Naive thymus-derived CD4-positive, alpha-beta T cell (primary cell): ENCODE measurements at places on chromosomes 1 and 21. TPM values are rescaled to one million over a fixed set of nuclear protein-coding genes. Genes with fewer than 3 reads are reported as not detected.

Gene C1orf167
- 0.45 TPM for polyA plus RNA-seq

Gene ELAPOR1
- 7.1 TPM for polyA plus RNA-seq

Gene TSPAN1
- not detected for polyA plus RNA-seq

Gene HCRTR1
- polyA plus RNA-seq = not detected

Gene OR2T3
- not detected for polyA plus RNA-seq

Gene CHRM3
- polyA plus RNA-seq = 0.67 TPM

Gene TPTE
- polyA plus RNA-seq = not detected

Gene ERG
- not detected for polyA plus RNA-seq

DNA sequence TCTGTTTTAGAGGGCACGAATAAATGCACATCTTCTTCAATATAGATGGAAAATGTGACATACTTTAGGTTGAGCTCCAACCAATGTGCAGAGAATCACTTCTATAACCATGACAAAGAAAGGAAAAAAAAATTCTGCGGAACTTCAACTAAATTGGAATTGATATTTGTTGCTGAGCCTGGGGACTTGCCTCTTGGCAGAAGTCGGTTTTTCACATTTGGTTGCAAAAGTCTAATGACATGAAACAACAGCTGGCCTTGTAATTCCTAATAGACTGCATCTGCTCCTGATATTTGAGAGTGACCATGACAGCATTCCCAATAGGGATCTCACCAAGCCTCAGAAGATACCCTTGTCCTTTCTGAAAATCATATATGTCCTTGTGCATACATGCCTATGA, 112.8 kb downstream of the PRRX1 start:
- DNase-seq = no peak

GRCh38 chr1:14996133-14997050, 157.2 kb upstream of the TMEM51 start:
- DNase-seq = no peak

- DNase-seq = no peak
These were observed 11.3 kb upstream of the QSOX1 start for GRCh38 chr1:180143359-180143758.

GRCh38 chr1:236687273-236687672, 974 bp downstream of the ACTN2 start:
- DNase-seq = no peak

DNA sequence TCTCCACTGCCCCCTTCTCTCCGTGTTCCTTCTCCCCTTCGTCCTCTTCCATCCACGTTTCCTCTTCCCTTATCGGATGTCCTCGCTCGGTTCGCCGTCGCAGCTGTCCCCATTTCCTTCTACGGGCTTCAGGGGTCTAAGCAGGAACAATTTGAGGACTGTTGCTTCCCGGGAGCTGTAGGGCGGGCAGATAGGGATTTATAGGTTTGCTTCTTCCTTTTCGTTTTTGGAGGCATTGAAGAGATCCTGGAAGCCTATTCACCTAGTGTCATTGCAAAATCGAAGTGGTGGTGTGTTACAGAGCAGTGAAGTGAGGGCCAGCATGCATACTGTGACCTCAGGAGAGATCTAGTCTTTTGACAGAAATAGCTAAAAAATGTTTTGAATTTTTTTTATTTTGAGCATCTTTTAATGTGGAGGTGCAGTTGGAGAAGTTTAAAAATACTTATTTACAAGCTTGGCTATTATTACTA, 897 bp downstream of the ZYG11B start:
- DNase-seq = no peak

DNA sequence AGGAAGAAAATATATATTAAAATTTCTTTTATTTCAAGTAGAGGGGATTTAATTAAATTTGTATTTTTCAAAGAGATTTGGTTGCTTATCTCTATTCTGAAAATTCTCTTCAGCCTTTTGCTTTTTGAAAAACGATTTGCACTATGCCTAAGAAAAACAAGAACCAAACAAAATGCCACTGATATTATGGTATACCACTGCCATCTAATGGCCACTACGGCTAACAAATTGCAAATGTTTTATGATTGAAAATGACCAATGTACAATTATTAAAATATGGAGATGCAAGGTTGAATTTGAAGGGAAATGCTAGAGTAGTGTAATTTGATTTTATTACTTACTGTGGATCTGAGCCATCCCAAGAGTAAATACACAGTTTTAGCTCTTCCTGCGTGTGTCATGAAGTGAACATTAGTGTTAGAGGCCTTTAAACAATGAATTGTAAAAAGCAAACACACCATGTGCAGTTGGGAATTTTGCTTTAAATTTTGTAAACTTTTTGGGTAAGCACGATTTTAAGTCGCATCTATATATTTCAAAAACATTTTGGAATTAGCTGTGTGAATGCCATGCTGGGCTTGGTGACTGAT, 137.4 kb upstream of the USP25 start:
- no peak for DNase-seq

DNA sequence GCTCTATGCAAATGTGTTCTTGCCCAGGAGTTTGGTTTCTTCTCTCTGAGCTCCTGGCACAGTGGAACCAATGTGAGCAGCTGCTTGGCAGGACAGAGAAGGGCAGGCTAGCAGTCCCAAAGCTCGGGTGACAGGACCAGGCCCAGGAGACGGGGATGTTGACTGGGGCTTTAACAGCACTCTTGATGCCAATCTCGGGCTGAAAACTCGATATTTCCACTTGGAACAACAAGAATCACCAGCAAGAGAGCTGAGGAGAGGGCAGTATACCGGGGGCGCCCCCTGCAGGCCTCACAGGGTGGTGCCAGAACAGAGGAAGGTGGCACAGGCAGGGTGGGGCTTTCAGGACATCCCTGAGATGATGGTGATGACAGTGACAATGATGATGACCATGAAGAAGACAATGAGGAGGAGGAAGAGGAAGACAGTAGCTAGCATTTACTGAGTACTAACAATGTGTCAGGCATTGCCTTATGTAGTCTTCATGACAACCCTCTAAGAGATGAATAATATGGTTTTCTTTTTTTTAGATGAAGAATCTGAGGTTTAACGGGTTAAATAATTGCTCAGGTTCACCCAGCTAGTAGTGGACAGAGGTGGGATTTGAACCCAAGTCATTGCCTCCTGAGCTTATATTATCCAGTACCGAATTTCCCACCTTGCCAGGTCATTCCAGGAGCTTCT, 2.7 kb upstream of the KCNJ9 start:
- peak; percentile 37 for DNase-seq

DNA sequence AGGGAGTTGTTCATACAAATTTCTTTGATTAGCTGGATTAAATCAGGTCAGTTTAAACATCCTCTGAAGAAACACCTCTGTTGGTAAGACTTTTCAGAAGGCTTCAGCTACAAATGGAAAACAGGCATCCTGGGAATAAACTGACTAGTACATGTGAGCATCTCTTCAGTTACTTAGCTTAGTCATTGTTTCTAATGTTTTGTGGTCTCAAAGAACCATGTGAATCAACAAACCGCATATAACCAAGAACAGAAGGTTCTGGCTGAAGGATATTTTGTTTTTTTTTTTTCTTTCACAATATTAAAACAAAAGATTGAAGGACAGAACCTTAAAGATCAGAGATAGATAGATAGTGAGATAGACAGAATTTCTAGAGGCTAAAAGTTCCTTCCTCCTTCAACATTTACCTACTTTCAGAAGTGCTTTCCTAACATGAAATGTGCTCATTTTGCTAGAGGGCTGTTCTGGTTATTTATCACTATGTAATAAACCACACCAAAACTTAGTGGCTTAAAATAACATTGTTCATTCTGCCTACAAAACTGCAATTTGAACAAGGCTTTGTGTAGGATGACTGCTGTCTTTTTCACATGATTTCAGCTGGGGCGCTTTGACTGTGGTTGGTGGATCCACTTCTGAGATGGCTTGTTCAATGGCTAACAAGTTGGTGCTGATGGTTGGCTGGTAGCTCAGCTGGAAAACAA, 119.8 kb upstream of the PTGFR start:
- DNase-seq = no peak

DNA sequence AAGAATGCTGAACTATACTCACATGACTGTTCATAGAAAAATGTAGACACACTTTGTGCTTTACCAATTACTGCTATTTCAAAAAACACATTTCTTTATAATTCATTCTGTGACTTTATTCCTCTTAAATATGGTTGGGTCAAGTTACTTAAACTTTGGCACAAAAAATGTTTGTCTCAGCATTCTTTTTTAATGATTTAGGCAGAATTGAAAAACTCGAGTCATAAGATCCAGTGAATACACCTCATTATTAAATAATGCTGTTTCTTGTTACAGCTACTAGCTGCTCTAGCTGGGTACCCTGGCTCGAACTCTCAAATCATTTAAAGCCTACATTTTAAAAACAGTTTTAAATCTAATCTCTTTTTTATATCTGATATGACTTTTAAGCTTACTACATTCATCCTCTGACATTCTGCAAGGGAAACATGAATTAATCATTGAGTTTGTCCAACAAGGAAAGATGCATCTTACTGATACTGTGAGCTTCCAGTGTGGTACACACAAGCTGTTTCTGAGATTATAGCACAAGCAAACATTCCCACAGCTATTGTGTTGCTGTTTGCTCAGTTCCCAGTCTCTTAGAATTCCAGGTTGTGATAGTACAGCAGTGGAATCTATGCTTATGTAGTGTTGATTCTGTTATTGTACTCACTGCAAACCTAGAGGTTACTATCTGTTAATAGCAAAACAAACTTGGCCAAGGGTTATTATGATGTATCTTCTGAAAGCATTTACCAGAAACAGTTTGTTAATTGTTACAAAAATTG, 746.5 kb downstream of the USP25 start:
- no peak for DNase-seq

- no peak for DNase-seq
These were observed 157.2 kb downstream of the KIF26B start for GRCh38 chr1:245311887-245312536.

- DNase-seq = no peak
These were observed 36.0 kb downstream of the WNT2B start for GRCh38 chr1:112544751-112545150.

DNA sequence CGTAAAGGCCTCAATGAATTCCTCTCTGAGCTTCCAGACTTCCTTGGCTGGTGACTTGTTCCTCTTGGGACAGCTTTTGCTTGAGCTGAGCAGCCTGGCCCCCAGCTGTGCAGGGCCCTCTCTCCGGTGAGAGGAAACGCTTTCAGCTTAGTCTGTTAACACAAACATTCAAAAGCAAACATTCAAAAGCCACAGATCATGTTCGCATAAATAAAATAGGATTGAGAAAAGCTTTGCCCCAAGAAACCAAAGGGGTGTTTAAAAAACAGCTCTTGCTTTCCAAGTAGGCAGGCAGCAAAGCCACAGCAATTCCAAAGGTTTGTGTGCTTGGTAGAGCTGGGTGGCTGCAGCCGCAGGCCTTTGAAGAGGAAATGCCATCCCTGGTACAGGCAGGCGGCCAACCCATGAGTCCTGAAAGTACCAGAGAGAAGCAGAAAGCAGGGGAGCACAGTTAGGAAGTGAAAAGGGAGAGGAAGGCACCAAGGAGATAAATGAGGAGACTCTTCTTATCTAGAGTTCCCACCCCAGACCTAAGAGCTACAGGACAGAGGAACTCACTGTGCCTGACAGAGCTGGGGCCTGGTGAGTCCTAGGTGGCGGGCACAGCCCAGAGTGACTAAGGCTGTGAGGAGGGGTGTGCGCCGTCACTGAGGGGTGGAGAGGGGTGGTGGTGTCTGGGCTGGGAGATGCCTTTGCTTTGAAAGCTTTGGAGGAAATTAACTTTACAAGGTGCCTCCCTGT, 48.4 kb downstream of the CCN1 start:
- DNase-seq = no peak

- DNase-seq = no peak
These were observed 67.7 kb downstream of the HSF2BP start for GRCh38 chr21:43591571-43591970.

DNA sequence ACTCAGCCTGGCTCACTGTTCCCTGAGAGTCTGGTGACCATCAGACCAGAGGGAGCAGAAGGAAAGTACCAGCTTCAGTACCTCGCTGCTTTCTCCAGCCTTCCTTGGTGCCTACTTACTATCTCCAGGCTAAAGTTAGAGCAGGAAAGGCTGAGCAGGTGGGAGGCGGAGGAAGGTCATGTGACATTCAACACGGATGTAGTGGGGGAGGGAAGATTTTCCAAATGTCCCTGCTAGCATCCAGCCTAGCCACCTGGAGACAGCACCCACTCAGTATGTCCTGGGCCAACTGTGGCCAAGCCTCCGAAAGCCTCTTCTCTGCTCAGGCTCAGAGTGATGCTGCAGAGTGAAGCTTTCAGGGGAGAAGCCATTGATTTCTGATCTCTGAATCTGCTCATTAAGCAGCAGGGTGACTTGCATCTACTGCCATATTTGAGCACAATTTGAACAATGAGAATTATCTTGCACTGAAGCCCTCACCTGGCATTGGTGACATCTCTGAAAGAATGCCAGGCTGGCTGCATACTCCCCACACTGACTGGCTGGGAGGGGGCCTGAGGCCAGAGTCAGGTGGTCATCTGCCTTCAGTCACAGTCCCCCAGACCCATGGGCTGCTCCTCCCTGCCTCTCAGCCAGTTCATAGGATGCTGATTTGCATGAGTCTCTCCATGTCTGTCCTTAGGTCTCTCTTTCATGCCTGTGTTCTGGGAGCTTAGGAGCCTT, 86.2 kb downstream of the KCND3 start:
- DNase-seq = no peak

DNA sequence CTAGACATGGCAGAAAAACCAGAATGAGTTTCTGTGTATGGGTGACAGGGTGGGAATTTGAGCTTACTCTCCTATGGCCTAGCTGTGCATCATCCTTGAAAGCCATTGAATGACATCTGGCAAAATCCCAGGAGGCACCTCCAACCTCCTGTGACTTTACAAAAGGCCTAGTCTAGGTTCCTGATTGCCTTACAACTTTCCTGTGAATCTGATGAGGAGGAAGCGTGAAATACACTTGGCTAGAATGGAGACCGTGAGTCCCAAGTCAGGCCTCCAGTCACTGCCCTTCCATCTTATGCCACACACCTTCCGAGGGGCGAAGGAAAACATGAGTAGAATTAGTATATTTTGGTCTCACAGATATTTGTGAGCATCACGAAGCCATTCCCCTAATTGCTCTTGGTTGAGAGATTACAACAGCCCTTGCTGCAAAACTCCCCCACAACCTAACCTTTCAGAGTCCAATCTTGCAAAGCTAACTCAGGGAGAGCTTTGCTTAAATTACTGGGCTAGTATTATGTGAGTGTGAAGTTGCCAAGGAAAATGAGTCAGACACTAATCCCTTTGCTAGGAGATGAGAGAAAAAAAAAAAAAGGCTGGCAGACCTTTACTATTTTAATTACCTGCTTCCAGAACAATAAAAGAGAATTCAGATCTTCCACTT, 36.3 kb upstream of the PAXBP1 start:
- DNase-seq = no peak

DNA sequence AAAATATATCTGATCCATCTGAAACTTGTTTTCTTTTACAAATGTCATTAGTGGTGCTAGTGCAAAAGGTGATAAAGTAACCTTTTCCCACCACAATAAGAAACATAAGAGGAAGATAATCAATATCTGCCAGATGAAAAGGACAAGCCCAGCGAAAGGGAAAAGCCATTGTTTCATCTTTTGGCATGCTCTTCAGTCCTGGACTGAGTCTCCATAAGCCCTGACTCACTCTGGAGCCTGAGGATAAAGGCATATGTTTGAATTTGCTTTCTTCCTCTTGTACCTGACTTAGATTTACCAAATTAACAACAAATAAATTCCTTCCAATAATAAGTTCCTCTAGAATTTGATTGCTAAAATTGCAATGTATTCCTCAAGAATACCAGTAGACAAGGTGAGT, 13.6 kb downstream of the DNAJC11 start:
- no peak for DNase-seq

- no peak for DNase-seq
These were observed 1.3 kb downstream of the CATSPER4 start for GRCh38 chr1:26191739-26192138.

- no peak for DNase-seq
These were observed 119.2 kb downstream of the GALNT2 start for GRCh38 chr1:230186003-230186863.
